ENCODE measurements at places on chromosomes 3 and 15. TPM values are rescaled to one million over a fixed set of nuclear protein-coding genes. Genes with fewer than 3 reads are reported as not detected.

CFAP100 gene
- not detected for total RNA-seq

SH3GL3 gene
- not detected for total RNA-seq

DNA sequence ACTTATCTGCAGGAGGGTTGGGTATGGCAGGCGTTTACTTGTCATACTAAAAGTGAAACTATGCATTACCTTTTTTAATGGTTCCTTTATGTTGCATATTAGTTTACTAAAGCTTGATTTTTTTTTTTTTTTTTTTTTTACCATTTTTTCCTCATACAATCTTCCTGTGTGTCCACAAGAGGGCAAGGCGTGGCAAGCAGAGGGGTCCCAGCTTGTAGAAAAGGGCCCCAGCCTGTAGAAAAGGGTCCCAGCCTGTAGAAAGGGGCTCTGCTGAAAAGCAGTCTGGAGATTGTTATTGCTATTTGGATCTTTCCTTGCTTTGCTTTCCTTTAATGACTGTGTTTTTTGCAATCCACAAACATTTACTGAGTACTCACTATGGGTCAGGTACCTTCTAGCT is 21.9 kb downstream of the MKRN2 start:
- DNase-seq = no peak

TNFAIP8L3 gene
- 38.3 TPM for total RNA-seq

DNA sequence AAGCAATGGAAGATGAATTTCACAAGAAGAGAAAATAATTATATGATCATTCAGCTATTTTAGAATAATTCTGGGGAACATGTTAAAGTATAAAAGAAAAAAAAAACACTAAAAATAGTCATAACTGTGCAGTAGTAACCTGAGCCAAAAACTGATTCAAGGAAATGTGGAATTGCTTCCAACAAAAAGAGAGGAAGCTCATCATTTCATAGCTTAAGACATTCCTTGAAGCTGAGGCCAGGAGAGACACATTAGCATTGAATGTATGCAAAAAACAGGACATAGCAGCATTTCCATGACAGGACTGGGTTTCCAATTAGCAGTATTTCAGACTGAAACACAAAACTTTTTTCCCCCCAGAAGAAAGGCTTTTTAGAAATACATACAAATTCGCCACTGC is 27.7 kb upstream of the LRRN1 start:
- no peak for DNase-seq

SNTN gene
- total RNA-seq = not detected

DNA sequence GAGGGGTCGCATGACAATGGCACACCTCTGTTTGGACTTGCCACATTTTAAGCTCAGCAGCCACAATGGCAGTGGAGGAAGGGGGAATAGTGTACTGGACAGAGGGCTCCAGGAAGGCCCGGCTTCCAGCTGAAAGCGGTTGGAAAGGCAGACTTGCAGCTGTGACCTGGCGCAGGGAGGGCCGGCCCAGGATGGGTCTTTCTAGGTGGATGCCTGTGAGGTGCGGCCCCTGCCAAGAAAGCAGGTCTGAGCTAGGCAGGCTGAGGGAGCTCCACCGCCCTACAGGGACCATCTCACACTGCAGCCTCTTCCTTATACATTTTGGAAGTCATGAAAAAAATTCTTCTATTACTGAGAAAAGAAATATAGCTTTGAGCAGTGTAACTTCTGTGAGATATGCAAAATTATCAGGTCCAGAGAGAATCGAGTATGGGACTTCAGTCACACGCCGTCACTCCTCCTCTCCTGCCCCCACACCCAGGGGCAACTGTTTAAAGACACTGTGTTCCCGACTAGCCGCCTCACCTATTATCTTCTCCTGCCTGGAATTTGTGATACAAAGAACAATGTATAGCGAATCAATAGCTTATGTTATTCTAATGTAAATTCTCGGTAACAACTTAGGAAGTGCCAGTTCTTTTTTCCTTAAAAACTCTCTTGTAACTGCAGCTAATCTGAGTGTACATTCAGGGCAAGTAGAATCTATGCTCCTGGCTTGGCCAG is 331.0 kb downstream of the OCA2 start:
- DNase-seq = no peak

MUC20 gene
- total RNA-seq = 0.81 TPM

Measured in endothelial cell of umbilical vein (primary cell).